ENCODE measurements at places on chromosomes 3 and 15.

GRCh38 chr3:9875448-9875847 is 4.6 kb downstream of the CIDEC start:
- DNase-seq: no peak

DNA sequence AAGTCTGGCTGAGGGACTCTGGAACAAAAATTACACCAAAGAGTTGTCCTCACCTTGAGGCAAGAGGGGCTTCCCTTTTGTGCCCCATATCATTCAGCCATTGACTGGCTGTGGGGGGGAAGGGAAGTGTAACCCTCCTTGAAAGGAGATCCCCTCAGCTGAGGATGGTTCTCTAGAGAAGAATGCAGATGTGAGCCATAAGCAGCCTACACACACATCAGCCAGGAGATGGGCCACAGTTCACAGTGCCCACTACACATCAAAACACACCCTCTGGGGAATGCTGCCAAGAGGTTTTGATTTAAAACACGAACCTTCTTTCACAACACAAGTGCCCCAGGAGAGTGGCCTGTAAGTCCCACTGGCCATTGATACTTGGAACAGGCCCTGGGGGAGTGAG is 231.2 kb upstream of the CTDSPL start:
- no peak for DNase-seq

DNA sequence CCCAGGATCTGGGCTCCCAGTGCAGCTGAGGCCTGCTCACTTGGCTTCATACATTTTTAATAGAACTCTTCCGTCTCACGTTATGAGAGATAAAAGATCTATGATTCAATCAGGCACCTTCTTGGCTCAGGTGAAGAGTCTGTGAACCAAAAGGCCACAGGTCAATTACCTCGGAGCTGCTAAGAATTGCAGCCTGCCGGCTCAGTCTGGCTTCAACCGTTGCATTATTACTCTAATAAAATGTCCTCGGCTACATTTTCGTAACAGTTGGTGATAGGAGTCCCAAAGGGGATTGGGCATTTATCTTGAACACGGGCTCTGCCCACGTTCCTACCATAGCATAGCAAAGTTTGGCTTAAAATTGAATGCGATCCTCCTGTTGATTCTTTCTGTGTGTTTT is 176.3 kb downstream of the SLCO3A1 start:
- DNase-seq: no peak

DNA sequence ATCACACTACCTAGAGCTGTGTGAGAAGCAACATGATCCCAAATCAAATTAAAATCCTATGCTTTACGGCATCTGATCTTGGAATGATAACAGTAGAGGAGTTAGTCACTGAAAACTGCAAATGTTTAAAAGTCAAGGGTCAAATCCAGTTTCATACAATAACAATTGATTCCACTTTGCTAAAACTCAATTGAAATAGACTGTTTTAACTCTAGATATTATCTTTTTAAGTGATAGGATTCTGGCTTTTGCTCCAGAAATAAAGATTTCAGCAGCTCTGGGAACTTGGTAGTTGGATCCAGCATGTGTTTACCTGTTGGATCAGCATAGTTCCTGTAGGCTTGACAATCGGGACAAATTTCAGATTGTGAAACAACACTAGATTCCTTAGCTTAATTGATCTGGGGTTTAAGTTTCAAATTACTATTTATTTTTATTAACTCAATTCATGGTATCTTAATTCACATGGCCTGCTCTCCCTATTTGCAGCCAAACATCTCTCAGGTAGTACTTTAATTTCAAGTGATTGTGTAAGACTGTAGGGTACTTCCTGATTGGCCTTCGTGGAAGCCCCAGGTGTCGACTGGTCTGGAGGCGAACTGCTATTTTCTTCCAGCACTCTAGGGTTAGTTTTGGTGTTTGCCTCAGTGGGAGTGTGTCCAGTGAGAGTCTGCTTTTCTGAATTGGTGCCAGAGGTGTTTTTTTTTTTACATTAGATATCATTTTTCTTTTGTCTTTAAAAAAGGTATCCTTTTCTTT is 16.6 kb downstream of the NFKBIZ start:
- DNase-seq: peak; percentile 48

GRCh38 chr3:153244961-153245360 is 82.9 kb downstream of the RAP2B start:
- DNase-seq: peak; percentile 66

GRCh38 chr3:48568476-48568875 is 4.9 kb upstream of the UCN2 start:
- no peak for DNase-seq

DNA sequence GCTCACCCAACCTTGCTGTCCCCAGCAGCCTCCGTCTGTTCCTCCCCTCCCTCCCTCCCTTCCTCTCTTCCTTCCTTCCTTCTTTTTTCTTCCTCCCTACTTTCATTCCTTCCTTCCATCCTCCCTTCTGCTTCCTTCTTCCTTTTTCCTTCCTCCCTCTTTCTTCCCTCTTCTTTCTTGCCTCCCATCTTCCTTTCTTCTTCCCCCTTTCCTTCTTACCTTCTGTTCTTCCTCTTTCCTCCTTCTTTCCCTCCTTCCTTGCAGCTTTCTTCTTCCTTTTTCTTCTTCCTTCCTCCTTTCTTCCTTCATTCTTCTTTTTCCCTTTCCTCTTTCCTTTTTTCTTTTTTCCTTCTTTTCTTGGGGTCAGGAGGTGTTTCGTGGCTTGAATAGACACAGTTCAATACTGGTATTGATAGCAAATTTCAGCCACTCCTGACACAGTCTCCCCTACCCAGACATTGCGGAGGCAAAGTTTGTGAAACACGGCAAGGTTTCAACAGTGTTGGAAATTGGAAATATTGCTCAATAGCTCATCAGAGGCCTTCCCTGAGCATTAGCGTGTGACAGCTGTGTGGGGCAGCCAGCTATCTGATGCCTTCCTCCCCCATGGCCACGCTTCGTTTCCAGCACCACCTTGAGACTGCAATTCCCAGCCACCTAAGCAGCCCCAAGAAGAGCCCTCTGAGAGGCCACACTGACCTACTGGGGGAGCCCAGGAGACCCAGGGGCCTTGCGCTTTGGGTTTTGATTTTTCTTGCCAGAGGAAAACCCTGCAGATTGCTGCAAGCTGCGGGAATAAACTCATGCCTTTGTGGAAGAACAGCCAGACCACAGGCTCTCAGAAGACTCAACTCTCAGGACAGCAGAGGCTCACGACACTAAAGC is 82.2 kb downstream of the KLF15 start:
- DNase-seq: no peak

All from bronchial epithelial cell (primary cell).